ENCODE measurements at places on chromosomes 6 and 20.

DNA sequence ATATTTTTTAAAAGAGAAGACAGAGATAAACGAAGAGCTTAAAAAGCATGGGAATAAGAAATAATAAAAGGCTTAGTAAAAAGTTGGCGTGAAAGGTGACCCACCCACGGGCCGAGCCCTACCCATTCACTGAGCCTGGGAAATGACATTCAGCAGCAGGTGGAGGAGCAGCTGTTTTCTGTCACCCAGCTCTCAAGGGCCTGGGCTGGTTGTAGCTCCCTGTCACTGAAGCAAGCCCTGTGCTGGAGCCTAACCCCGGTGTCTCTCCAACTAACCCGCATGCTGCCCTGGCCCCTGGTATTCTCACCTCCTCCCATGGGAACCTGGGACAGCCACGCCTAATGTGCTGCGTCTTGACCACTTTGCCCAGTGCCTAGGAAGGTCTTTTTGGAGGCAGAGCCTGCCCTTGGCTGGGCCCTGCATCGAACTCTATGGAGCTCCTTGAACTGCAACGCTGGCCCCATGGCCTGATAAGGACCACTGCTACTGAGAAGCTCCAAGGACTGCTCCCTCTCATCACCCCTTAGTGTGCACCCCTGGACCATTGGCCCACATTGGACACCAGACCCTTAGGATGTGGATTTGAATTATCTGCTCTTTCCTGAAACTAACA is 68.8 kb upstream of the IYD start:
- no peak for DNase-seq

- no peak for DNase-seq
Observed at GRCh38 chr6:79632580-79632979, 1.5 kb downstream of the SH3BGRL2 start.

GRCh38 chr6:9335431-9335830 is 900.1 kb upstream of the SLC35B3 start:
- no peak for DNase-seq

- no peak for DNase-seq
Observed at GRCh38 chr20:37247547-37247946, 14.1 kb downstream of the GHRH start.

DNA sequence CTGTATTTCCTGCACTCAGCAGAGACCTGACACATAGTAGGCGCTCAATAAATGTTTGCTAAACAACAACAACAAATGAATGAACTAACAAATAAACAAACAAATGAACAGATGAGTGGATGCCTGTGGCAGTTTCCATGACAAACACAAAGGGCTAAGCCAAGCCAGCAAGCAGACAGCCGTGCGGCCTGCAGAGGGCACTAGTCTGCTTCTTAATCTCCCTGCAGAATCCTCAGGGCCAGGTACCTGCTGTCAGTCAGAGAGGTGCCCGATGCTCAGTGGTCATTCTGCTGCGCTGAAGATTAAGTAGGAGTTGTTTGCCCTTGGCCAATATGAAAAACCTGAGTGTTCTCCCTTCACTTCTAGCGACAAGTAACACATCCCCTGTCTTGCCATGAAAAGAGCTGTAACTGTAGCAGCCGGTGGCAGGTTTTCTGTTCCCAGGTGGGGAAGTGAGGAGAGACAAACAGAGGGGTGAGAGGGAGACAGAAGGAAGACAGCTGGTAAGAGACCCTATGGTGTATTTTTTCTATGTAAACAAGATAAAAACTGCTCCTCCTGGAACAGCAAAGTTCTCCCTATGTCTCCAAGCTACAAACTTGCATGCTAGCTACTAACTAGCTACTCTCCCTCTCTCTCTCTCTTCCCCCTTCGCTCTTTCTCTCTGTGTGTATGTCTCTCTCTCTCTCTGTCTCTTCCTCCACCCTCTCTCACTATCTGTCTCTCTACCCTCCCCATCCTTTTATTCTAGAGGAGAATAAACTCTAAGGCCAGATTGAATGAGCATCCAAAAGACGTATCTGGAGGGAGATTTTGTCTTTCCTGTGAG is at the start of gene MC3R:
Gene MC3R, plus strand, starts transcription at position 779 of the 829 bp plus-strand sequence. CDS start 112 bp downstream, outside the sequence.
- DNase-seq: no peak

DNA sequence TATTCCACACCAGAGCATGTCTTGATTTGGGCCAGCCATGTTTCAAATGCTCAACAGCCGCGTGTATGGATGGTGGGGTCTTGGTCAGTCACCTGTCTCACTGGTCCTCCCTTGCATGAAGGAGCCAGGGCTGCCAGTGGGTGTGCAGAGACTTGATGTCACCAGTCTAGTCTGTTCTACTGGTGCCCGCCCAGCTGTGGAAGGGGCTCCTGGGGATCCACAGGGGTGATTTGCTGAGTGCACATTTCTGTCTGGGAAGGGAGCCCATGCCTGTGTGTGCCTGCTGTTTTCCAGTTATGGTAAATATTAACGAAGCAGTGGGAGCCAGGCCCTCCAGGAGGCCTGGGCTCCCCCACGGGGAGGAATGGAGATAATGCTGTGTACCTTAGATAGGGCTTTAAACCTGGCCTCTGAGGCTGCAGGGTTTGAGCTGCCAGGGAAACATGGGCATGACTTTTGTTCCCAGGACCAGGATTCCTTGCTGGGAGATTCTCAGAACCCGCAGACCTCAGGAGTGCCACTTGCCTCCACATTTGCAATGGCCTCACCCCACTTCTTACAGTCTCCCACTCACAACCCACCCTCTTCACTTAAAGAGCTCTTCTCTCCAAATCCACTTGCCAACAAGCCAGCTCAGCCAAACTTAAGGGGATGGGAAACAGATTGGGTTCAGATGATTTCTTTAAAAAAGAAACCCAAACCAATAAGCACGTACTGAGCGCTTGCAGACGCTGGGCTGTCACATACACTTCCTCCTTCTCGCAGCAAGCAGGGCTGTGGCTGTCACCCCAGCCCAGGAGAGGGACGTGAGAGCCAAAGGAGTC is 54.1 kb downstream of the VEGFA start:
- no peak for DNase-seq

GRCh38 chr20:46787991-46788762 is 78.7 kb downstream of the SLC2A10 start:
- no peak for DNase-seq

GRCh38 chr6:11732036-11732631 is 46.5 kb downstream of the ADTRP start:
- DNase-seq: peak; percentile 22

- DNase-seq: no peak
Observed at GRCh38 chr20:426566-426965, 18.5 kb downstream of the RBCK1 start.

- DNase-seq: no peak
Observed at GRCh38 chr6:43954311-43955131, 172.7 kb downstream of the MRPL14 start.

- no peak for DNase-seq
Observed at GRCh38 chr6:82073484-82073883, 174.1 kb downstream of the IBTK start.

- no peak for DNase-seq
Observed at GRCh38 chr20:48149902-48150301, 364.6 kb upstream of the SULF2 start.

DNA sequence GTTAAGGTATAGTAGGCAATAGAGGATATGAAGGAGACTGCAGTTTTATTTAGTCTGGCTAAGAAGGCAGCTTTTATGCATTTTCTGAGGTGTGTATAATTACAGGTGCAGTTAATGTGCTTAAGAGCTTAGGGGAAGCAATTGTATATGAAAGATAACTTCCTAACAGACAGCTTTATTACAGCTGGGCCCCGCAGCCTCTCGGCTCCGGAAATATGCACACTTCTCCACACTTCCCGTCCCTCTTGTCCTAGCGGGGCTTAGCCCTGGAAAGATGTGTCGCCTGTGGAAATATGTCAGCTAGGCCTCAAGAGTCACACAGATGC is 178.4 kb upstream of the ARID1B start:
- DNase-seq: no peak

Measured in activated CD4-positive, CD25-positive, alpha-beta regulatory T cell (primary cell).